ENCODE measurements at places on chromosomes 7 and 10.

DNA sequence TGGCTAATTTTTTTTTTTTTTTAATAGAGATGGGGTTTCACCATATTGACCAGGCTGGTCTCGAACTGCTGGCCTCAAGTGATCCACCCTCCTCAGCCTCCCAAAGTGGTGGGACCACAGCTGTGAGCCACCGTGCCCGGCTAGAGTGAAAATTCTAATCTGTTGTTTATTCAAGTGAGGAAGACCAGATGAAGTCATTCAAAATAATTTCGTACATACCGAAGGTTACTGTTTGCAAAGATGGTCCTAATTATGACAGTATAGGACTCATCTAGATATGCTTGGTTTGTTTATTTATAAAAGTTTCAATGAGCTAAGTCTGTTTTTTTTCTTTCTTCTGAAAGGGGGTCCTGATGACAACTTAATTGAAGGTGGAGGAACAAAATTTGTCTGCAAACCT is 376.8 kb downstream of the EXOC4 start:
- DNase-seq = no peak

DNA sequence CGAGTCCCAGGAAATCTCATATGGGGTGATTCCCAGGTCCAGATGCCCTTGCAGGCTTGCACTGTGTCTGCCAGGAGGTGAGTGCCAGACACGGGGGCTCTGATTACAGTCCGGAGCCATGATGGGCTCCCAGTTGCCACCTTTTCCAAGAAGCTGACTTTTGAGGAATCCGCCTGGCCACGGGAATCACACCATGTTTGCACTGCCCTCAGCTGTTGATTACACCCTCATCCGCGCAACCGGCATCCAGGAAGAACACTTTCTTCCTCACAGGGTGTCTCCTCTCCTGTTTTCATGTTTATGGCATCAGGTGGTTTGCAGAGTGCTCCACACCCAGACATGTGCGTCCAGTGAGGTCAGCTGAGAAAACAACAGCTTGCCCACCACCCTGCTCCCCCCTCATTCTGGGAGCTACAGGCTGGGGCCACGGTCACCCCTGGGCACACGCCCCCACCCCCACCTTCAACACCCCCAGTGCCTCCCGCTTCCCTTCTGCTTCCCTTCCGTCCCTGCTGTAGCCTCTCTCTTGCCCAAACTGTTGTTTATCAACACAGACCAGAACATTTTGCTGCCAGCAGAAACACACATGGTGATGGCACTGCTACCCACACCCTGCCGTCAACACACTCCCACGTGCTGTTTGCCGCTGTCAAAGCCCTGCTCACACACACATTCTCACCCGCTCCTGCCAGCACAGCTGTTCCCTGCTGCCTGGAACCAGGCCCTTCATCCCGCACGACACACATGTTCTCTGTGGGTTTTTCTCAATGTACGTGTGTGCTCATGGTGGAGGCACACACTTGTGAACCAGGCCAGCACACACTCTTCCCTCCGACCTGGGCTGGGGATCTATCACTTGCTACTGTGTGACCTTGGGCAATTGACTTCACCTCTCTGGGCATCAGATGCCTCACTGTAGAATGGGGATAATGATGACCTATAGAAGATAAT is 35.8 kb downstream of the DDIT4 start:
- DNase-seq = peak; percentile 57

DNA sequence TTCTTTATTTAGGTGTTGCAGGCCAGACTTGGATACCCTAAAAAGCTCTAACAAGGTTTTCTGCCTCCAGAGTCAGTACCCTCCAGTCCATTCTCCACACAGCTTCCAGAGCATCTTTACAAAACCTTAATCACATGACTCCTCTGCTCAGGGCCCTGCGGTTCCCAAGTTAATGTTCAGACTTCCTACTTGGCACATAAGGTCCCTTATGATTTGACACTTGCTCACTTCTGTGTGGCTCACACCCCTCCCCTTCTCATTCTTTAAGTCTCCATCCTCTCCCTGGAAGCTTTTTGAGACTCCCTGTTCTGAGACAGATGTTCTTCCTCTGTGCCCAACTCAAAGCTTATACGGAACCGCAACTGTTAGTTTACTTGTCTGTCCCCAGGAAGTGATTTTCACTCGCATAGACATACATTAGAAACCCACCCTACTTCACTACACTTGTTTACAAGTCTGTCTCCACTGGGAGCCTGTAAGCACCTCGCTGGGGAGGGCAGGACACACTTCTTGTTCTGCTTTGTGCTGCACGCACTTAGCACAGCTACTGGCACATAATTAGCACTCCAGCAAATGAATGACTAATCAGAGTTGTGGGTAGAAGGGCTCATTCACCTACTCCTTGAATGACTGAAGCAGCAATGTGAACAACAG is 154.3 kb upstream of the LAMB4 start:
- no peak for DNase-seq

- DNase-seq = no peak
Observed at GRCh38 chr10:91540733-91541132, 92.1 kb downstream of the PPP1R3C start.

- DNase-seq = no peak
Observed at GRCh38 chr7:66207540-66207939, 2.4 kb downstream of the TPST1 start.

DNA sequence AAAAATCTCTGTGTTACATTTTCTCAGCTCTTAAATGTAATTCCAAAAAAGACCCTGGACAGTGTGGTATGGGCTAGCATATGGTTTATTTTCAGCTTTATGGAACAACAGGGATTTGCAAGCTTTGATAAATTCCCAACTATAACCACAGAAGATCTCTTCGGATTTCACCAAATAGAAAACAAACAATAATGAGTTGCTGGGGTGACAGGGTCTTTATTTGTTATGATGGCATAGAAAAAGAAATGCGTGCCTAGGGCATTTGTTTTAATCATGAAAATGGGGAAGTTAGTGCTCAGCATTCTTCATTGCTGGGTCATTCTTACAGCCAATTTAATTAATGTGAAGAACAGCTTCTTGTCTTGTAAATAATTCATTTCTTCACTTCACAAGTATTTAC is 139.0 kb downstream of the LRRN3 start:
- no peak for DNase-seq

- DNase-seq = no peak
Observed at GRCh38 chr7:128951296-128951695, 13.6 kb downstream of the IRF5 start.

- no peak for DNase-seq
Observed at GRCh38 chr10:70560511-70560941, 42.0 kb downstream of the PRF1 start.

DNA sequence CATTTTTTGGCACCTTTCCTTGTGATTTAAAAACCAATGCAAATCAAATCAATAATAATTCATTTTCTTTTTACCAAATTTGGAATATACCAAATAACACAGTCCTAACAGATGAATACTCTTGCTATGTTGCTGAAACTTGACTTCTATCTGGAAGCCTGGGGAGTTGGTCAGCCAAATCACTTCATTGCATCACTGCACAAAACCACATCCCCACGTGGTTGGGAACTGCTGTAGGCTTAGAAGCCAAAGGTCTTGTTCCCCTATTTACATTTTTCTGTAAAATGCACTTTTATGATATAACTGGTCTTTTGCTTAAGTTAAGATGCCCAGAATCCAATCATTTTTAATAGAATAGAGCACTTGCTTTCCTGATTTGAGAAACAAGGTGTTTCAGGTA is 15.2 kb downstream of the GPR85 start:
- DNase-seq = no peak

DNA sequence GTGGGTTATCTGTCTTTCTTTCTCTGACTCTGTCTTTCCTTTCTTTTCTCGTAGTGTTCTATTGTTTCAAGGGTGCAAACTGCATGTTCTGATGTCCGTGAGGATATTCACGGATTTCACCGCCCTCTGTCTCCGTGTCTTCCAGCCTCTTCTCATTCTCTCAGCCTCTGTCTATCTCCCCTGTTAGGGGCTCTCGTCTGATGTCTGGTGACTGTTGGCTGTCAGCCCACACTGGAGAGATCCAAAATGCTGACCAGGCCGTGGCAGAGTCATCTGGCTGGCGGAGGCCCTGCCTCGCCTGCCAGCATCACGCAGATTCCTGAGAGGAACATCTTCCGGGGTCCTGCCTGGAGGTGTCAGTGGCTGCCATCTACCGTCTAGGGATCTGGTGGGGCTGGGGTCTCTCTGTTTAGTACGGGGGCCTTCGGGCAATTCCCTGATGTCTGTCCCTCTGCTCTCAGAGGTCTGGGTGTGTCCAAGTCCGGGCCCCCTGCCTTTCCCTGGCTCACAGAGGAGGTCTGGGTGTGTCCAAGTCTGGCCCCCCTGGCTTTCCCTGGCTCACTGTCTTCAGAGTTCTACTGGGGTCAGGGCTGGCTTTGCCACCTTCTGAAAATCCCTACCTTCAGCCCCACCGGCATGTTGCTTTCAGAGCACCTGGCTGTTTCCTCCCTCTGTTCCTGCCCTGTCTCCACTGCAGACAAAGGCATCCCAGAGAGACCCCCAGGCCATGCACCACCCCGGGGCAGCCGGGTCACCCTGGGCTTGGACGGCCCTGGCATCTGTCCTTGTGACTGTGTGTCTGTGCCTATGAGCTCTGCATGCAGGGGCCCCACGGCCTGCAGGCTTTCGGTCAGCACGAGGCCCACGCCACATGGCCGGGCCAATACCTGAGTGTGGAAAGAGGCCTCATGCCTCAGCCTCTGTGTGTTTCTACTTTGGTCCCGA is 14.0 kb upstream of the SCART1 start:
- DNase-seq = no peak

- no peak for DNase-seq
Observed at GRCh38 chr7:81707196-81707595, 62.7 kb downstream of the HGF start.

DNA sequence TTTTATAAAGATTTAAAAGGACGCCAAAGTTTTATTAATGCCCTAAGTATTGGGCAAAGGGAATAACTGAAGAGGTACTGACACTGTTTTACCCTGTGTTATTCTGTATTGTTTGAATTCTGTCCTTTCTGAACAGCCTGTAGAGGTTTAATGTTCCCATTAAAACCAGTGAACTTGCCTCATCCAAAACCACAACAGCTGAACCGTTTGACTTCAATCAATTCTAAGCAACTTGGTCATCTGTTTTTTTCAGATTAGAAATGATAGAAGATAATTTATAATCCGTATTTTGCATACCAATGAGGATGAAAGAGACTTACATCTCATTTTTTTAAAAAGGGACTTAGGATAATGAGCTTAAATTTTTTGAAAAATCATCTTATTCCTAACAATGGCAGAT is 40.4 kb downstream of the HACD1 start:
- no peak for DNase-seq

GRCh38 chr7:38413784-38414183 is 140.3 kb upstream of the TARP start:
- no peak for DNase-seq

- DNase-seq = no peak
Observed at GRCh38 chr10:131404886-131405285, 93.4 kb upstream of the TCERG1L start.

DNA sequence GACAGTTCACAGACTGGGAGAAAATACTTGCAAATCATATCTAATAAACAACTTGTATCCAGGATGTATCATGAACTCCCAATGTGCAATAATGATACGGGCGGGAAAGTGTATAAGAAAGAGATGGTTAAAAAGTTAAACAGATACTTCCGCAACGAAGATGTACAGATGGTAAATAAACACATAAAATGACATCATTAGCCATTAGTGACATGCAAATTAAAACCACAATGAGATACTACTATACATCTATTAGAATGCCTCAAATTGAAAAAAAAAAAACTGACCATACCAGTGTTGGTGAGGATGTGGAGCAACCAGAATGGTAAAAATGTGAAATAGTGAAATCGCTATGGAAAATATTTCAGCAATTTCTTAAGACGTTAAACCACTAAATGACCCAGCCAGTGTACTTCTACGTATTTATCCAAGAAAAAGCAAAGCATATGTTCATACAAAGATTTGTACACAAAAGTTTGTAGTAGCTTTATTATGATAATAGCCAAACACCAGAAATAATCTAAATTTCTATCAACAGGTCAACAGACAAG is 83.5 kb downstream of the IPMK start:
- DNase-seq = no peak

DNA sequence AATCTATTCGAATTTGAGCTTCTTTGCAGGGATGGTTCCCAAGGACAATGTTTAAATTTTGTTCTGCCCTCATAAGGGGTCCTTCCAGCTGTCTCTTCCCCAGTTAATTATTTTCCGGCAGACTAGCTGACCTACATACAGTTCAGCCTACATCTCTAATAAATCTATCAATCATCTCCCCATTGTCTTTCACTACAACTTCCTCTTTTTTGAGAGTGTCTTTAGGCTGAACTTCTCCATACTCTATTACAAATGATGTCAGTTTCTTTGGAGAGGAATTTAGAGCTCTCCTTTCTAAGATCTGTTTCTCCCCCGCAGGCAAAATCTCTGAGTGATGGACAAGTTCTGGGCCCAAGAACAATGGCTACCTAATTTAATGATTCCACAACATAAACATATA is 122.2 kb downstream of the PCLO start:
- DNase-seq = no peak

DNA sequence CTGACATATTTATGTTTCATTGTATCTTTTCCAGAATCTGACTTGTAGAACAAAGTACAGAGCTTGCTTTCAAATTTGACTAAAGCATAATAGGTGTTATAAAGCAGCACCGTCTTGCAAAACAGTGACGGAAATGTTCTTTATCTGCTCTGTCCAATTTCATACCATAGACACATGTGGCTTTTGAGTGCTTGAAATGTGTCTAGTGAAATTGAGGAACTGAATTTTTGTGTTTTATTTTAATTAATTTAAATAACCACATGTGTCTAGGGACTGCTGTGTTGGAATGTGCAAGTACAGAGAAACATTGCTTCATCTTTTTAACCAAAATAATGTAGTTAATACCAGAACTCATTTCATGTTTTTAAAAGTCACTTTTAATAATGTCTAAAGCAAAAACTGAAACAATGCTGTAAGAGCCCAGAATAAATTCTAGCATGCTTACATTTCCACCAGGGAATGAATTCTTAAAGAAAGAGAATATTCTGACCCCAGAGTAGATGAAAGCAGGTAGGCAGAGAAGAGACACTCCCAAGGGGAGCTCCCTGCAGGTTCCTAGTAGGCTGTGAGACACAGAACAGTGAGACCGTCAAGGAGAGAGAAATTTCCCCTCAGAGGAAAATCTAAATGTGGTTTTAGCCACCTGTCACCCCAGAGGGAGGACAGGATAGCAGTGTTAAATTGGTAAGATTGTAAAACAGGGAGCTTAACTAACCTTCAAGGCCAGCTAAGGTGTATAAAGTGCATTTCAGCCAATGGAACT is 175.3 kb upstream of the KMT2E start:
- no peak for DNase-seq

DNA sequence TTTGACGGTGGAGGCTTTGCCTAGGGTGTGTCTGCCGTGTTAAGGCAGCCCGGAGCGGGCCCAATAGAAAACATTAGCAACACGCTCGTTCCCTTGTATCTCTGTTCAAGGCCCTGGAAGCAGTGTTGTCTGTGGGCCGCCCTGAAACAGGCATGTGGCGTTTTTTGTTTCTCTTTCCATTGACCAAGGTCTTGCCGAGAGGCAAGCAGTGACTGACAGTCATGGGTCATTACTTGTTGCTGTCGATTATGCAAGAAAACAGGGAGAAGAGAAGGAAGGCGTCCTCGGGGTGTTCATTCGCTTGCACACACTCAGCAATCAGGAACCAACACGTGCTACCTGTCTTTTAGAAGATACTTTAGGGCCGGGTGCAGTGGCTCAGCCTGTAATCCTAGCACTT is 92.5 kb downstream of the EZH2 start:
- no peak for DNase-seq

All from anterior cingulate cortex (tissue), 58 donors.